ENCODE measurements at places on chromosomes 5 and 9.

- peak; percentile 60 for DNase-seq
Measured at GRCh38 chr5:10283927-10284635, 23.6 kb downstream of the CMBL start.

GRCh38 chr5:116521173-116521872 is 53.3 kb downstream of the SEMA6A start:
- DNase-seq = no peak

GRCh38 chr9:91197232-91198181 is 164.2 kb downstream of the AUH start:
- DNase-seq = no peak

GRCh38 chr9:137111788-137112563 is 2.6 kb downstream of the DPP7 start:
- no peak for DNase-seq

DNA sequence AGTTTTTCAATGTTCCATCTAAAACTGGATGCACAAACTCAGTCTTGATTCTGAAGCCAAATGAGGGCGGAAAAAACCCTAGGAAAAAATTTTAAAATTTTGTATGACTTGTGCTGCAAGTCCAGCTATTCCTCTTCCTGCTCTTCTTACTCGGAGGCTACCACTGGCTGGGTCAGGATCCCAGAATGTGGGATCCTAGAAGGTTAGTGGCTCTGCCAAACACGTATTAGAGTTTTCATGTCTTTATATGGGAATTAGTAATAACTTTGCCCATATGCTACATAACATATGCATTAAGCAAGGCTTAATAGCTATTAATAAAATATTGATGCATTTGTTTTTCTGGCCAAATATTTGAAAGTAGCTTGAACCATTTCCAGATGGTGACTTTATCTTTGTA is 458.3 kb downstream of the AGTPBP1 start:
- no peak for DNase-seq

DNA sequence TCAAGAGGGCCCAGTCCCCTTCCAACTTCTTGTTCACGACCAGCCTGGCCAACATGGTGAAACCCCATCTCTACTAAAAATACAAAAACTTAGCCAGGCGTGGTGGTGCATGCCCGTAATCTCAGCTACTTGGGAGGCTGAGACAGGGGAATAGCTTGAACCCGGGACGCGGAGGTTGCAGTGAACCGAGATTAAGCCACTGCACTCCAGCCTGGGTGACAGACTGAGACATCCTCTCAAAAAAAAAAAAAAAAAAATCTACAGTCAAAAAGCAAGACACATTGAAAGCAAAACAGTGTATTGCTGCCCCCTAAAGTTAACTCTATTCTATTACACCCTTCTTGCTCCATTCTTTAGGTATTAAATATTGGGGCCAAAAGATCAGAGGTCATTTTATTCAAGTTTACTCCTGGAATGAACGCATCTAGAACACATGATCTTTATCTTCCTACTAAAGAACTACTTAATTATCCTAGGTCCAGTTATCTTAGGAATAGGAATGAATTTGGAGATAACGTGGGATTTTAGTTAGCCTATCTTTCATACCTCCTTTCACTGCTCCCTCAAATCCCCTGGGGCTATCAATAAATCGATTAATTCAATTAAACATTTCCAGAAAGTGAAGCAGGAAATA is 2.4 kb downstream of the ATG12 start:
- peak; percentile 65 for DNase-seq

GRCh38 chr5:74552101-74552500 is 88.4 kb downstream of the ENC1 start:
- DNase-seq = no peak

GRCh38 chr5:74394528-74394915 is 246.0 kb downstream of the ENC1 start:
- no peak for DNase-seq

DNA sequence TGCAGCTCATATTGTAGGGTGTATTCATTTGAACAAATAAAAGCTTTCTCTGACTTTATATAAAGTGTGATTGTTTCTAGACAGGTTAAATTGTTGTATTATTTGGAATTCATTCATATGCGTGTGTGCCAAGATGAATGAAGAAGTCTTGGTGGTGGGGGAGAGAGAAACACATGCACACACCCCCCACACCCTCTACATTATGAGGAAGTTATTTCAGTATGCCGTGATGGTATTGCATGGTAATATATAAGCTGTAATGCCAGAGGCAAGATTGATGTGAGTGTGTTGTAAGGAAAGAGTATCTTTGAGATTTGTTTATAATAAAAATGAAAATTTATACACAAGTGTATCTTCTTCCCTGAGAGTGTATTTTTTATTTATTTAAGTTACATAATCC is 71.0 kb downstream of the IPO11 start:
- DNase-seq = no peak

DNA sequence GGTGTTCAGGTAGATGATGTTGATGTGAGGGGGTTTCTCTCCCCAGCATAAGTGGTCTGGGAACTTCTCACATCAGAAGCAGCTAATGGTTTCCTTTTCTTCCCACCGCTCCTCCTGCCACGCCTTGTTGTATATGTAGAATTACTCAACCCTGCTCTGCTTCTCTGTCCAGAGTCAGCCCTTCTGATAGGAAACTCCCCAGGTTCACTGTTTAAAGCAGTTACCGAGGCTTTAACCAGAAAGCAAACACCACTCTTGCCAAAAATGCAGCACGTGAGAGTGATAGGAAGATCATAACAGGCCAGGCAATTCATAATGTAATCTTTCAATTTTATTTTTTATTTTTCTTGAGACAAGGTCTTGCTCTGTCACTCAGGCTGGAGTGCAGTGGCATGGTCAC is 10.5 kb upstream of the TMEM252 start:
- no peak for DNase-seq

DNA sequence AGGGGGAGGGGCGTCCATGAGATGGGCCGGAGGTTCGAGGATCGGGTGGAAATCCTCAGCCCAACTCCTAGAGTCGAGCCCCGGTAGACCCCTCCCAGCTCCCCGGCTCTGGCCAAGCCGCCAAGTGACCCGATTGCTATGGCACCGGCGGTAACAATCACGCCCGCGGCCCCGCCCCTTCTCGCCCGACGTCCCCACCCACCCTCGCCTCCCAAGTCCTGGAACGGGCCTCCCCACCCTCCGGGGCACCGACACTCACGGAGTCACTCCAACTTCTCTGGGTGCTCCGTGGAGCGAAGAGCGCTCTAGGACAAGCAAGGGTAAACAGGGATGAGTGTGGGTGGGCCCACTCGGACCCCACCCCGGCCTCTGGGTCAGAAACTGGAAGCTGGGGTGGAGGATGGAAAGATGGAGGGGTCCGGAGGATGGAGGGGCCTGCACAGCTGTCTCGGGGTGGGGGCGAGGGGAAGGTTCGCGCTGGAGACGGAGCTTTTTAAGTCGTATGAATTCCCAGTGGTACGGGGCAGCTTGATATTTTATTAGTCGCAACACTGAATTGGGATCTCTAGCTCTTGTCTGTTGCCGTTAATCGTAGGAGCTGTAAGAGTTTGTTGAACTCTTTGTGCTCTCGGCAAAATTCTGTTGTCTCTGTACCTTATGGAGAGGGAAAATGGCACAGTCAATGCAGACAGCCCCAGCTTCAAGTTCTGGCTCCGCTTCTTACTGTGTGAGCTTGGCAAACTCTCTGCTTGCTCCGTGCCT is at the start of gene SPACA9:
SPACA9 (plus strand) TSS at position 204 of the 762 bp plus-strand sequence. CDS start 5,050 bp downstream, outside the sequence.
- no peak for DNase-seq

GRCh38 chr9:80928697-80929096 is 760.6 kb downstream of the TLE1 start:
- no peak for DNase-seq

GRCh38 chr5:90691533-90691932 is 132.9 kb downstream of the ADGRV1 start:
- DNase-seq = no peak

DNA sequence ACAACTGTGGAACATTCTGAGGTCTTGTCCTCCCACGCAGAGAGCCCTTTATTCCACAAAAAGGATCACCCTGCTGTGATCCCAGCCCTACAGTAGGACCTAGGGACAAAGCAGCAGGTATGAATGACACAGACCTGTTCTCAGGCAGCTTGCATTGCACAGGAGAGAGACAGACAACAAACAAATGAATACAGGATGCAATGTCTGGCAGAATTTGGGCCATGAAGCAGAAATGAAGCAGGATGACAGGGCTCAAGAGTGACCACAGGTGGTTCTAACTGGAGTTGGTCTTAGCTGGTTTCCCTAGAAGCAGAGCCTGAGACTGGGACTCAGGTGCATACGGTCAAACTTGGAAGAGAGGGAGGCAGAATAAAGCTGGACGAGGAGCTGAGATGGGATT is 388.8 kb downstream of the CDK5RAP2 start:
- DNase-seq = no peak

- DNase-seq = no peak
Measured at GRCh38 chr9:122055701-122056100, 37.4 kb downstream of the TTLL11 start.

GRCh38 chr5:169851321-169851850 is 128.9 kb downstream of the INSYN2B start:
- DNase-seq = no peak

- no peak for DNase-seq
Measured at GRCh38 chr9:32010322-32010721, 374.1 kb upstream of the ACO1 start.

GRCh38 chr5:158670201-158670600 is 429.5 kb downstream of the EBF1 start:
- no peak for DNase-seq

GRCh38 chr5:120012431-120012830 is 383.1 kb downstream of the FAM170A start:
- no peak for DNase-seq

DNA sequence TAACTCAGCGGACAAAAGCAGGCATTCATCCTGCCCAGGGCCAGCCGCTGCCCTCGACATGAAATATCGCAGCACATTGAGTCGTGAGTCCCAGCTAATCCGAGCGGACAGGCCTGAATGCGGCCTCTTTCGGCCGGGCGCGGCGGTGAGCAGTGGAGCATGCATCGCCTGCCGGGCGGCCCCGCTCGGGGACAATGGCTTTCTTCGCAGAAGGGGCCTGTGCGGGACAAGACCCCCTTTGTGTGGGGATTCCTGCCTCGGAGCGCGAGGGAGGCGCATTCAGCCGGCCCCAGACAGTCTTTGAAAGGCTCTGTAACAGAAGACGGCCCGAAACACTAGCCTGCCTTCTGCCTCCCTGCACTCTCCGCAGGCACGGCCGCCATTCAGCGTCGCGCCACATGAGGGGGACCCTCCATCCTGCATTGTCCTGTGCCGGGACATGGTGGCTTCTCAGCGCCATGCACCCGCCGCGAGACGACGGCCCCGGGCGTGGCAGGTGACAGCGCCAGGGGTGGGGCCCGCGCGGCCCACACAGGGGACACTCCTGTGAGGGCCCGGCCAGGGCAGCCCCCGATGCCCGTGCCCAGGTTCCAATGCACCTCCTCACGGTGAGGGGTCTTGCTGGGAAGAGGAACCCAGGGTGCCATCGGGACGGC is 52.0 kb downstream of the EXD3 start:
- no peak for DNase-seq

DNA sequence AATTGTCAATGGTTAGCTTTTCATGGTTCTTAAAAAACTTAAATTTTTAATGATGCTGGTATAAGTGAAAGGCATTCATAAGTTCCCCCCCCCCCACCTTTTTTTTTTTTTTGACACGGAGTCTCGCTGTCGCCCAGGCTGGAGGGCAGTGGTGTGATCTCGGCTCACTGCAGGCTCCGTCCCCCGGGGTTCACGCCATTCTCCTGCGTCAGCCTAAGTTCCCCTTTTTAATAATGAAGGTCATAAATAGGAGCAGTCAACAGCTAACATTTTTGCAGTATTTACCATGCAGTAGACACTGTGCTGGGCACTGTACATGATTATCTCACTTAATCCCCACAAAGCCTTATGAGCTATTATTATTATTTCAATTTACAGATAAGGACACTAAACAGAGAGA is 556.3 kb downstream of the PDE4D start:
- DNase-seq = no peak
